ENCODE measurements at places on chromosomes 3 and 15. TPM values are rescaled to one million over a fixed set of nuclear protein-coding genes. Genes with fewer than 3 reads are reported as not detected.

Gene CFAP44
- 2.2 TPM for total RNA-seq

DNA sequence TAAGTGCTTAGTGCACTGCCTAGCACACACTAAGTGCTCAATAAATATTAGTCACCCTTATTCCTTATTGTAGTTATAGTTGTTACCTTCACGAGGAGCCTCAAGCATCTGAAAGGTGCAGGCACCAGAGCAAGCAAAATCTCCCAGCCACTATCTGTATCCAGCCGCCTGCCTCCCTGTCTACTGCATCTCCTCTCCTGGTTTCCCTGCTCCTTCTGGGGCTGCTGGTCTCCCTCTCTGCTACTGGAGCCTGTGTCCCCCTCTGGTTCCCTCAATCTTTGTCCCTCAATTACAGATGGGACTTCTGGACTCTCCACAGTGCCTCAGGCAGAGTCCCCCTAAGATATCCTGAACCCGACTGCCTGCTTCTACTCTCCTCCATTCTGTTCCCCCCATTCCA, 18.8 kb downstream of the MYL3 start:
- DNase-seq: no peak

Gene P2RY1
- 1.4 TPM for total RNA-seq

Gene AGBL1
- 6.6 TPM for total RNA-seq

DNA sequence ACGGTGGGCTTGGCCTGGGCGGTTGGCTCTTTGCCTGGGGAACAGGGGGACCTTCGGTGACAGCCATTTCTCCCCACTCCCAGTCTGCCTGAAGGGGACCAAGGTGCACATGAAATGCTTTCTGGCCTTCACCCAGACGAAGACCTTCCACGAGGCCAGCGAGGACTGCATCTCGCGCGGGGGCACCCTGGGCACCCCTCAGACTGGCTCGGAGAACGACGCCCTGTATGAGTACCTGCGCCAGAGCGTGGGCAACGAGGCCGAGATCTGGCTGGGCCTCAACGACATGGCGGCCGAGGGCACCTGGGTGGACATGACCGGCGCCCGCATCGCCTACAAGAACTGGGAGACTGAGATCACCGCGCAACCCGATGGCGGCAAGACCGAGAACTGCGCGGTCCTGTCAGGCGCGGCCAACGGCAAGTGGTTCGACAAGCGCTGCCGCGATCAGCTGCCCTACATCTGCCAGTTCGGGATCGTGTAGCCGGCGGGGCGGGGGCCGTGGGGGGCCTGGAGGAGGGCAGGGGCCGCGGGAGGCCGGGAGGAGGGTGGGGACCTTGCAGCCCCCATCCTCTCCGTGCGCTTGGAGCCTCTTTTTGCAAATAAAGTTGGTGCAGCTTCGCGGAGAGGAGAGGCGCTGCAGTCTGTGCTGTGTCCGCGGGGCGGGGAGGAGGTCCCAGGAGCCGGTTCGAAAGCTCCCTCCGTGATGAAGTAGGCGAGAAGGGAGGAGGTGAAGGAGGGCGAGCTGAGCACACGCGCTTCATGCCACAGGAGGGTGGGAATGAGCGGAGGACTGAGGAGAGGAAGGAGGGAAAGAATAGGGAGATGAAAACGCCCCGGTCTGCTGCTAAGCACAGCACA, 9.6 kb downstream of the CLEC3B start:
- DNase-seq: peak; percentile 67

- DNase-seq: no peak
These were observed 38.7 kb downstream of the GUCA1C start for GRCh38 chr3:108914774-108915641.

Gene CSK
- 15.5 TPM for total RNA-seq

DNA sequence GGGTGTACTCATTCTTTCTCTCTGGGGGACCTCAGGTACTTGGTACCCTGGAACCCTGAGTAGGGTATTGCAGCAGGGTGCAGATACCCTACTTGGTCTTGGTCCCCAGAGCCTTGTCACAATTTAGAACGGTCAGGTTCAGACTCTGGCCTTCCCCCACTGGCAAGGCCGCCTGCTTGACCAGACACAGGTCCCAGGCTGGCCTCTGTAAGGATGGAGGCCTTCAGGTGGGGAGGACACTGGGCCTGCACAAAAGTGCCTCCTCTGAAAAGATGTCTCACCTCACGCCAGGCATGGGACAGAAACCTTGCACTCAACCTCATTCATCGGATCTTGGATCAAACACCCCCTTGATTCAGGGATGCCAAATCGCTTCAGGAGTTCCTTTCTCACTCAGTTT, 158.4 kb downstream of the KLF13 start:
- no peak for DNase-seq

Gene PCYT1A
- total RNA-seq: 62.9 TPM

DNA sequence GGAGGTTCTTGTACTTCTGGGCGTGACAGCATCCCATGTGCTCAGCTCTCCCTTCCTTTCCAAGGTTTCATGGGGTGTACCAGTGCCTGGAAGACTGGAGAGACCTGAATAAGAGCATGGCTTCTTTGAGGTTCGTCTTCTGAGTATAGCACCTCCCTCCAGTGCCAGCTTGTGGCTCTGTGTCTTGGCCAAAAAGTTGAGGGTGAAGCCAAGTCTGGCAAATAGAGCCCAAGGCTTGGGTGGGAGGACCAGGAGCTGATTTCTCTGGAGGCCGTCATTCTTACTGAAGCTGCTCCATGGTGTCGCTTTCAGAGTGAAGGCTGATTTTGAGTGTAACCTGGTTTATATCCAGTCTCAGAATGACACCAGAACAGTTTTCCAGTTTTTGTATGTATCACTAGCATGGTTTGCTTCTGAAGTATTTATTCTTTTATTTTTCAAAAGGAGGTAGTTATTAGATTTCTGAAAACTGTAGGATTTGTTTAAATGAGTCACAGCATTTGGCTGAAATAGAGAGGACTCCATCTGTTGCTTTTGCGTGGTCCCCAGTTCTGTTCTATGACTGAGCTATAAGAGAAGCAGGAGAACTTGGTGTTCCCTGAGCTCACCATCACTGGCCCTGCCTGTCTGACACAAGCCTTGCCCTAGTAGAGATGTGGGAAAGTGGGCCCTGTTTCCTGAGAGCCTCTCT, 47.2 kb downstream of the BSN start:
- no peak for DNase-seq

Gene KNL1
- total RNA-seq: 0.04 TPM

Gene ABHD10
- total RNA-seq: 16.0 TPM

Gene KCNAB1
- 1.2 TPM for total RNA-seq

Gene CFAP91
- 0.52 TPM for total RNA-seq

Gene POLQ
- 0.13 TPM for total RNA-seq

- DNase-seq: no peak
These were observed 13.8 kb upstream of the VPS8 start for GRCh38 chr3:184798120-184798519.

DNA sequence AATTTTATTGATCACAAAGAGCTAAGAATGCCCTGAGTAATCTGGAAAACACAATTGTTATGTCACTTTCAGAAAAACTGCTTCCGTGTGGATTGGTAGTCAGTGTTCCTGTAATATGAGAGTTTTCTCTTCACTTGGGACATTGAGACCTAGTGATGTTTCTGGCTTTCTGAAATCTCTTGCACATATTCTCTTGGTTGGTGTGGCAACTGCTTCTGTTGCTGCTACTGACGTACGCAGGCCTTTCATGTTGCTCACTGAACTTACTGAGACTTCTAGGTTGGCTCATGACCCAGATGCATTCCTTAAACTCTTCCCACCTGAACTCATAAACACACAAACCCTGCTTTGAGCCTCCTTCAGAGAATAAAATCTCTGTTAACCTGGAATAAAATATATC, 175.0 kb upstream of the PFN2 start:
- no peak for DNase-seq
